ENCODE measurements at places on chromosomes 7 and 10.

GRCh38 chr10:74072503-74072902 lies 74.6 kb downstream of the VCL start:
- DNase-seq: no peak

GRCh38 chr10:80855348-80855971 lies 317.8 kb downstream of the SH2D4B start:
- no peak for DNase-seq

GRCh38 chr10:3737864-3738263 lies 47.1 kb downstream of the KLF6 start:
- DNase-seq: no peak

- DNase-seq: no peak
Observed at GRCh38 chr10:104777086-104777799, 136.2 kb downstream of the SORCS3 start.

DNA sequence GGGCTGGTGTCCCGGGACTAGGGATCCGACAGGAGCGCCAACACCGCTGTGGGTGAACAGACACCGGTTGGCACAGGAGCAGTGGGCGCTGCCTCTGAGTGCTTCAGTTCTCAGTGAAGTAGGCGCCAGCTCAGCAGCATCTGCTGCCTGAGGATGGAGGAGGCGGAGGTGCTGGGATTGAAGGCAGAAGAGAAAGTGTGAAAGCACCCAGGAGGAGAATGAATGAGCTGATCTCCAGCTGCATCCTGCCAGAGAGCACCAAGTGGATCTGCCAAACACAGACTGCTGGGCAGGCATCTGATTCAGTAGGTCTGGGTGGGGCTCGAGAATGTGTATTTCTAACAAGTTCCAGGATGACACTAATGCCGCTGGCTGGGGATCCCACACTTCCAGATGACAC lies 74.5 kb downstream of the LANCL2 start:
- DNase-seq: no peak
